ENCODE measurements at places on chromosomes 11 and 22.

DNA sequence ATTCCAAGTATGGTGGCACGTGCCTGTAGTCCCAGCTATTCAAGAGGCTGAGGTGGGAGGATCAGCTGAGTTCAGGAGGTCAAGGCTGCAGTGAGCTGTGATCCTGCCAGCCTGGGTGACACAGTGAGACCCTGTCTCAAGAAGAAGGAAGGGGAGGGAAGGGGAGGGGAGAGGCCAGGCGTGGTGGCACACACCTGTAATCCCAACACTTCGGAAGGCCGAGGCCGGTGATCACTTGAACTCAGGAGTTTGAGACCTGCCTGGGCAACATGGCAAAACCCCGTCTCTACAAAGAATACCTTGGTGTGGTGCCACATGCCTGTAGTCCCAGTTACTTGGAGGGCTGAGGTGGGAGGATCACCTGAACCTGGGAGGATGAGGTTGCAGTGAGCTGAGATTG lies 145.7 kb downstream of the SHANK2 start:
- no peak for DNase-seq

DNA sequence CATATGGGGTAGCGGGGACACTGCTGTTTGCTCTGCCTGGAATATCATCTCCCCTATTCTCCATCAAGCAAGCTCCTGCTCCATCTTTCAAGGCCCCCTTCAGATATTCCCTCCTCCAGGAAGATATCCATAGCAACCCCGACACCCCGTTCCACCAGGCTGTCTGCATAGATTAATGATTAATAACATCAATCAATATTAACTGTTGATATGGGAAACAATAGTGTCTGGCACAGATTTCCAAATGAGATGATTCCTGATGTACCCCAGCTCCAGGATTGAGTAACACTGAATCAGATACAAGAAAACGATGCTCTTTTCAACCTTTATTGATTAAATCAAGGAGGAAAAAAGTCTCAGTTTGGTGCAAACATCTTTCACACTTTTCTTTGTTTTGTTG lies 7.5 kb upstream of the TPST2 start:
- DNase-seq: no peak

DNA sequence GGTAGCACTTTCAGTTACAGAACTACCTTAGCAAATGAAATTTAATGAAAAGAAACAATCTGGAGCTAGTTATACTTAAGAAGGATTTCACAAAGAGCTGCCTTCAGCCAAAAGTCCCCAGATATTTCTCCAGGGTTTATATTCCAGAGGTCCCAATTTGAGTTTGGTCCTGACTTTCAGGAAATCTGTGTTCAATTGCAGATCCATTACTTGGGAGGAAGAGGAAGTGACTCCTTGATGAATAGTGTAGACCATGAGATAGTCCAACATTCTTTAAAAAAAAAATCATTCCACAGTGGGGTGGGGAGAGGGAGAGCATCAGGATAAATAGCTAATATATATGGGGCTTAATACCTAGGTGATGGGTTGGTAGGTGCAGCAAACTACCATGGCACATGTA lies 117.6 kb upstream of the ARHGAP20 start:
- DNase-seq: no peak

DNA sequence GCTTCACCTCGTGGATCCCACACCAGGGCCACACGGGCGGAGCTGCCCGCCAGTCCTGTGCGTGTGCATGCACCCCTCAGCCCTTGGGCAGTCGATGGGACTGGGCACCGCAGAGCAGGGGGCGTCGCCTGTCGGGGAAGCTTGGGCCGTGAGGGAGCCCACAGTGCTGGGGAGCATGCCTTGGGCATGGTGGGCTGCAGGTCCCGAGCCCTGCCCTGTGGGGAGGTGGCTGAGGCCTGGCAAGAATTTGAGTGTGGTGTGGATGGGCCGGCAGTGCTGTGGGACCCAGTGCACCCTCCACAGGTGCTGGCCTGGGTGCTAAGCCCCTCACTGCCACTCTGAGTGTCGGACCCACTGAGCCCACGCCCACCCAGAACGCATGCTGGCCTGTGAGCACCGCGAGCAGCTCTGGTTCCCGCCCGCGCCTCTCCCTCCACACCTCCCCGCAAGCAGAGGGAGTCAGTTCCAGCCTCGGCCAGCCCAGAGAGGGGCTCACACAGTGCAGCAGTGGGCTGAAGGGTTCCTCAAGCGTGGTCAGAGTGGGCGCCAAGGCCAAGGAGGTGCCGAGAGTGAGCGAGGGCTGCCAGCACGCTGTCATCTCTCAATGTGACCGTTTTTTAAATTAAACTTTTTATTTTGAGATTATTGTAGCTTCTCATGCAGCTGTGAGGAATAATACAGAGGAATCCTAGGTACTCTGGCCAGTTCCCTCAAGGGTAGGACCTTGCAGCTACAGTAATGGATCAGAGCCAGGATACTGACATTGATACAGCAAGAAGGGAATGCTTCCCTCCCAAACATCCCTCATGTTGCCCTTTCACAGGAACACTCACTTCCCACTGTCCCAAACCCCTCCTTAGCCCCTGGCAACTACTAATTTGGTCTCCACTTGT lies 127.7 kb downstream of the CRYBB2 start:
- no peak for DNase-seq

GRCh38 chr11:2178906-2179494 lies 7.4 kb upstream of the TH start:
- no peak for DNase-seq

GRCh38 chr11:61679296-61679695 lies 895 bp upstream of the DAGLA start:
- DNase-seq: no peak

- no peak for DNase-seq
Observed at GRCh38 chr11:24271798-24272197, 225.1 kb upstream of the LUZP2 start.

DNA sequence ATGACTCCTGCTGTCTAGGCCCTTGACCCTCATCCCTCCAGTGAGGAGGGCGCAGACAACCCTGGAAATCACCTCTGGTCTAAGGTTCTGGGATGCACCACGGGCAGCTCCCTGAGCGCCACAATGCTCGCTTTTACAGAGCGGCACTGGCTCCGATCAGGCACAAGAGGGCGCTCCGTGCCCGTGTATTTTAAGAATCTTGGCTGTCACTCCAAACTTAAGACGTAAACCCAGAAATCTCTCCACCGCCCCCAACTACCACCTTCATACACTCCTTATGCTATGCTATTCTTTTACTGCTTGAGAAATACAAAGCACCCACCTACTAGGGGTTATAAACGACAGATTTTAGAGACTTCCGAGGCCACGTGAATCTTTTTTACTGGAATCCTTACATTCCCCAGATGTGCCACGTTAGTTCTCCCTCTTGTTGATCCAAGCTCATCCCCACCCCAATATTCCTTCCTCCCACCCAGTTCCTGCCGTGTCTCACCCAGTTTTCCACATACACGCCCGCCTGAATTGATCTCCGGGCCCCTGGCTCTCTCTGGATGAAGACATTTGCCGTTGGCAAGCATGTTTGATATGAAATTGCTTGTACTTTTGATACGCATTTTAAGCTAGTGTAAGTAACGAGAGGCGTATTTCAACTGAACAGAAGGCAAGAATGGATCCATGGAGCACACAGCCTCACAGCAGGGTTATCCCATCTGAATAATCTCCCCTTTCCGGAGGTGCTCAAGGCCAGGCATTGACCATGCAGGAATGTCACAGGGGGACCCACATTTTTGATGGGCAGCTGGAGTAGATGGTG lies 453.5 kb downstream of the OPCML start:
- DNase-seq: no peak

GRCh38 chr11:134821422-134821821 lies 409.4 kb upstream of the B3GAT1 start:
- DNase-seq: no peak

DNA sequence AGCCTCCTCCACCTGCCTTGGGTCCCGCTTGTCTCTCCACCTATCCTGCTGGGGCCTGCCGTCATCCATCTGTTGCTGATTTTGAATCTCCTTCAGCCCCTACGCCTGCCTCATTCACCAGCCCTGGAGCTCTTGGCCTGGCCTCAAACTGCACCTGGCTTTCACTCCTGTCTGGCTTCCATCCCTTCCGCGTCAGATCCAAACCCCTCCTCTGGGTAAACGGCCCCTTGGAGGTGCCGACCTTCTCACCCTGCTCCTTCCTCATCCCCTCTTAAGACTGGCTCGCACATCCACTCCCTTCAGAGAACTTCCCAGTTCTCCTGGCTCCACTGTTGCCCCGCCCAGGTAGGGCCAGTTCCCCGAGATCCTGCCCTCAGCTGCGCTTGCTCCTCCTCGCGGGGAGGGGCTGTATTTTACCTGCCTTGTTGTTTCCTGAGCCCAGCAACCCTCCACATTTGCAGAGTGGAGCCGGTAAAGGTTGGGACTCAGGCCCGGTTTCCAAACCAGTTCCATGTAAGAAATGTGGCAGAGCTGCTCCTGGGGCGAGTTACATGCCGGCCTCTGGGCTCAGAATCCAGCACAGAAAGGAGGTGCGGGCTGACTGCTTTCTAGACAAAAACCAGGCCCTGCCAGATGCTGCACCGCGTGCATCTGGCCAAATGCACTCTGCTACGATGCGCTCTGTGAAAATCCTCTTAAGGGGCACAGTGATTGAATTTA lies 13.9 kb upstream of the SHANK2 start:
- DNase-seq: no peak

DNA sequence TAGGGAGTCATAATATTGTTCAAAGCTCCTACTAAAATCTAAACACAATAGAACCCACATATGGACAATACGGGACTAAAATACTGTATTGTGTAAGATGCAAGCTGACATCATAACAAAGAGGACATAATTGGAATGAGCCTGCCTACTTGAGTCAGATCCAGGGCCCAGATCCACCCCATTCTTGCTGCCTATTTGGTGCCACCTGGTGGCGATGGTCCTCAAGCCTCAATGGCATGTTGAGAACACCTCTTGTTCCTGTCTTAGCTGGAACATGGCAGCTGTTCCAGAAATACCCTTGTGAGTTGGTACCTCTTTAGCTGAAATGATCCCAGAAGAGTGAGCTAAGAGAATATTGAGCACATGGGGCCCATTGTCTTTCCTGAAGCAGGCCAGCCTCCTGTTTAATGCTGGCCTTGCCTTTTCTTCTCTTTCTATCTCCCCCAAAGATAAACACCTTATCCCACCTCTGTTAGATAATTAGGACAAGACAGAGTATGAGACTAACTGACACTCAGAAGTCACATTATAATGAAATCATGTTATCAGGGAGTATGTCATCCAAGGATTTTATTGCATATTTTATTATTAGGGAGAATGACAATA lies 680.9 kb upstream of the ANO5 start:
- peak; percentile 12 for DNase-seq

- no peak for DNase-seq
Observed at GRCh38 chr11:105392556-105392955, 217.3 kb upstream of the GRIA4 start.

- DNase-seq: no peak
Observed at GRCh38 chr11:74672332-74672955, 58.8 kb downstream of the CHRDL2 start.

GRCh38 chr11:71156301-71156700 lies 96.1 kb downstream of the SHANK2 start:
- no peak for DNase-seq

- no peak for DNase-seq
Observed at GRCh38 chr11:22626573-22627239, 1.1 kb upstream of the FANCF start.

GRCh38 chr22:48927591-48927990 lies 900.1 kb downstream of the BRD1 start:
- no peak for DNase-seq

DNA sequence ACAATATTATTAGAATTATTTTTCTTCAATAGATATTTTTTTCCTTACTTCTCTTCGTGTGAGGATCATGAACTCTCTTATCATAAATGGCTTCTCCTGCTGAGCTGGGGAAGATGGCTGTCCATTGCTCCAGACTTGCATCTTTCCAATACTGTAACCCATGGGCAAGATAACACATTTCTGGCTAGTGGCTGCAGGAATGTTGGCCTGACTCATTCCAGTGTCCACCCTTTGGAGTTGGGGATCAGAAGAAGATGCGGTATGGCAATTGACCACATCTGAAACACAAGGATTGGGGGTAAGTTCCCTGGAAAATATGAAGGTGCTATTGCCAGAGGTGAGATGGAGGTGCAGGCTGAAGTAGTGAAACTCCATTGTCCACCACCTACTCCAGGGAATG lies 92.8 kb downstream of the FAR1 start:
- DNase-seq: no peak

DNA sequence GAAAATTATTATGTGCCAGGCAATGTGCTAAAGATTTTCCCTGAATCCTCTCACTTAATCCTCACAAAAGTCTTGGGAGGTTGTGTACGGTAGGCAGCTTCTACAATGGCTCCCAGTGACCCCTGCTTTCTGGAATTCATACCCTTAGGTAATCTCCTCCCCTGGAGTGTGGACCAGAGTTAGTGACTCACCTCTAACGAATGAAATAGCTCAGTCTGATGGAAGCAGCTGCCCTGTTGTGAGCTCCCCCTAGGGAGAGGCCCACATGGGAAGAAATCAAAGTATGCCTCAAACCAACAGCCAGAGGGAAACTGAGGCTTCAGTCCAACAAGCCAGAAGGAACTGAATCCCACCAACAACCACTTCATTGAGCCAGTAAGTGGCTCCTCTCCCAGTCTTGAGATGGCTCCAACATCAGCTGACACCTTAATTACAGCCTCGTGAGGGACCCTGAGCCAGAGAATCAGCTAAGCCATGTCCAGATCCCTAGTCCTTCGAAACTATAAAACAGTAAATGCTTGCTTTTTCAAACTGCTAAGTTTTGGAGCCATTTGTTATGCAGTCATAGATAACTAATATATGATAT lies 98.9 kb upstream of the ISX start:
- DNase-seq: no peak

- DNase-seq: no peak
Observed at GRCh38 chr11:57313788-57314135, 11.0 kb downstream of the TNKS1BP1 start.

GRCh38 chr22:20436768-20437612 lies 635 bp downstream of the SCARF2 start:
- DNase-seq: no peak

- DNase-seq: no peak
Observed at GRCh38 chr11:2185324-2186085, 13.9 kb upstream of the TH start.

GRCh38 chr11:128749974-128750373 lies 56.1 kb downstream of the FLI1 start:
- DNase-seq: no peak

- no peak for DNase-seq
Observed at GRCh38 chr11:116240710-116241109, 532.1 kb downstream of the BUD13 start.

DNA sequence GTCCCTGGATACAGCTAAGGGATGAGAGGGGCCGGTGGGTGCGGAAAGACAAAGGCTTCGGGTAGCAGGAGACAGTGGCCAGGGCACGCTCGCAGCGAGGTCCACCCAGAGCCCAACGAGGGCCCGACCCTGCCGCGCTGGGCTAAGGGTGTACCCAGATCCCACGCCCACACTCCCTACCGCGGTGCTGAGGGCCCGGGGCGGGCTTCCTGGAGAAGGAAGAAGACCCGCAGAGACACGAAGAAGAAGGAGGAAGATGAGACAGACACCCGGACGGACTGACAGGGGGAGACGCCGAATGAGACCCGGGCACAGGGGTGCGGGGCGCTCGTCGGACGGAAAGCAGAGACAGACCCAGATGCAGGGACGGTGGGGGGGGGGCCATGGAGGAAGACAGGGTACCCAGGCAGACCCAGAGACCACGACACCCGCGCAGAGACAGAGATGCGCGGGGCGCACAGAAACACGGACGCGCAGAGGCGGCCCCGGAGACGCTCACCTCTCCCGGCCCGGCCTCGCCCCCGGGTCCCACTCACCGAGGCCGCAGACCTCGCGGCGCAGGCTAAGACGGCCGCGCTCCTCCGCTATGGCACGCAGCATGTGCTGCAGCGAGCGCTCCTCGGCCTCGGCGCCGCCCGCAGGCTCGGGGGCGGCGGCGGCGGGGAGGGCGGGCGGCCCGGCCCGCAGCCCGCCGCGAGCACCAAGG lies 437 bp downstream of the KIAA0930 start:
- DNase-seq: peak; percentile 53
